A172 (cell line): ENCODE measurements at places on chromosomes 12 and 14. TPM values are rescaled to one million over a fixed set of nuclear protein-coding genes. Genes with fewer than 3 reads are reported as not detected.

DNA sequence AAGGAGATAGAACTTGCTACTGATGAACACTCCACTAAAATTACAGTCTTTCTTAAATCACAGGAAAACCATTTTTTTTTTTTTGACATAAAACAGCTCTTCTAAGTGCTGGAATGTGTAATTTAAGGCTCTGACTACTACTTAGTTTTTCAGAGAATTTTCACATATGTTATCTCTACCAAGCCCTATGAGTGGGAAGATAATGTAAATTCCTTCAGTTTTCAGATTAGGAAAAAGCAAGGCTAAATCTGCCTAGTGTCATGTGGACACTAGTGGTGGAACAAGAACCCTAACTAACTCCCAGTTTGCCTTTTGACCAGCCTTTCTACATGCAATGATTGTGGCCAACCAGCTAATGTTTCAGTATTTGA is 37.3 kb upstream of the CSRP2 start:
- DNase-seq, result no peak

GRCh38 chr12:57240066-57240921 is 10.7 kb downstream of the STAC3 start:
- DNase-seq, result no peak

- DNase-seq, result peak; percentile 7
These were observed 27.0 kb upstream of the PHC1 start for GRCh38 chr12:8887285-8887715.

DNA sequence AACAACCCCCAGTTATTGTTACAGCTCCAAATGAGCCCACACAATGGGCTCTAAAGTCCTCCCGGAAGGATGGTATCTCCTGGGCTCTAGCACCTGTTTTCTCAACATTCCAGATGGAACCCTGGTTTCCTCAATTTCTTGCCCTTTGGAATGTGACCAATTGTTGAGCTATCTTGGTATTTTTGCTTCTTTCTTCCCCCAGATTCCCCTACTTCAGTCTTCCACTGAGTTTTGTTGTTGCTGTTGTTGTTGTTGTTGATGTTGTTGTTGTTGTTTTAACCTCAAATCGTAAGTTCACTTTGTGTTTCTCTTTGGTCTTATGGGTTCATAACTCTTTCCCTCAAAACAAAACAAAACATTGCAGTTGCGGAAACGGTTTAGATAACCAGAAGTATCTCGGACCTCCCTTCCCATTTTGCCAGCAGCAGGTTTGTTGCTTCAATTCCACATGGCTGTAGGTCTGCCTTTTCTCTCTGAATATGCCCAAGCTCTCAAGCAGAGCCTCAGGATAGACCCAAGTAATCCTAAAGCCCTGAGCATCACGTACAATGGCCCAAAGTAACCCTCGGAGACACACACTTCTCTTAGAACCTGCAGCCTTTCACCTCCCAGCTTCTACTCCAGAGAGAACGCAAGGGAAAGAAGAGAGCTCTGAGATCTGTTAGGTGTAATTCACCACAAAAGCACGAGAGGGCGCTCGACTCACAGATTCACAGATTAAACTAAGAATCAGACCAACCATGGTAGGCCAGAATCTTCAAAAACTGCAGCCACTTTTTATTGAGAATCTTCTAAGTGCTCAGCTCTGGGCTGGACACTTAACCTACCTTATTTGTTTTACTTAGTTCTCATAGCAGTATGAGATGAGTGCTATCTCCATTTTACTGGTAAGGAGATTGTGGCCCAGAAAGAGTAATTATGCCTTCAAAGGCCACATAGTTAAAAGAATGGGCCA is 1.0 kb upstream of the DDX23 start:
- DNase-seq, result peak; percentile 80

- no peak for DNase-seq
These were observed 9.4 kb upstream of the PRKAG1 start for GRCh38 chr12:49027846-49028555.

DNA sequence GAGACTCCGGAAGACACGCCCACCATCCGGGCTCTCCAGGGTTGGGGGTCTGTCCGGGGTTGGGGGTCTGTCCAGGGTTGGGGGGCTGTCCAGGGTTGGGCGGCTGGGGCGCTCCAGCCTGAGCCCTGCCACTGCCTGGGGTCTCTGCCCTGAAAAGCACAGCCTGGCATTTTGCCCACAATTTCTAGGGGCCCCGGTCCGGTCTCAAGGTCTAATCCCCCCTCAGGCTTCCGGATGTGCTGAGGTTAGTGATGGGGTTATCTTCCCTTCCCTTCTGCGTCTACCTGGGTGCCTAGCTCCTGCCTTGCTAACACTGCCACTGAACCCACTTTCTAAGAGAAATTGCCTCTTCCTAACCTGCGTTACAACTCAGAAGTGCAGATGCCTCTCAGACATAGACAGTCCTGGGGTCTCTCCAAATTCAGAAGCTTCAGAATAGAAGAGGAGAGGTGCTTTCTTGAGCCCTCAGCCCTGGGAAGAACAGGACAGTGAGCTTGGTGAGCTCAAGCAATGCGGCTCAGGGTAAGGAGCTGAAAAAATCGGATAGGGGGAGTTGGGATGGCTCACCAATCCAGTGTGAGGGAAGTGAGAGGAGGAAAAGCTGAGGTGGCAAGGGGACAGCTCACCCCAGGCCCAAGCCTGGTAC is 5.7 kb downstream of the LHX5 start:
- no peak for DNase-seq

DNA sequence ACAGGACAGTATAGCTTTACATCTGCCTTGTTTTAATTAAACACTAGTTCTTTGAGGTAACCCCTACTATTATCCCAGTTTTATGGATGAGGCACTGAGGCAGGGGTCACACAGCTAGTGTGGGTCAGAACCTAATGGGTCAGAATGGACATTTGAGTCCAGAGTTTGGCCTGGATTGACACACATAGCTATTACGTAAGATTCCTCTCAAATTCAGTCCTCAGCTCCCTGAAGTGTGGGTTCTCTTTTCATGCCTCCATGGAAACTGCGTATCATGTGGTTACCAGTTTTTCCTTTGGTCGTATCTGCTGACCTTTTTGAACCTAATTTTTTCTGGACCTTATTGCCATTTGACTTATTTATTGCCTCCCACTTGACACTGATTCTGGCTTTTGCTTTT is 40.4 kb downstream of the PSEN1 start:
- DNase-seq, result no peak

DNA sequence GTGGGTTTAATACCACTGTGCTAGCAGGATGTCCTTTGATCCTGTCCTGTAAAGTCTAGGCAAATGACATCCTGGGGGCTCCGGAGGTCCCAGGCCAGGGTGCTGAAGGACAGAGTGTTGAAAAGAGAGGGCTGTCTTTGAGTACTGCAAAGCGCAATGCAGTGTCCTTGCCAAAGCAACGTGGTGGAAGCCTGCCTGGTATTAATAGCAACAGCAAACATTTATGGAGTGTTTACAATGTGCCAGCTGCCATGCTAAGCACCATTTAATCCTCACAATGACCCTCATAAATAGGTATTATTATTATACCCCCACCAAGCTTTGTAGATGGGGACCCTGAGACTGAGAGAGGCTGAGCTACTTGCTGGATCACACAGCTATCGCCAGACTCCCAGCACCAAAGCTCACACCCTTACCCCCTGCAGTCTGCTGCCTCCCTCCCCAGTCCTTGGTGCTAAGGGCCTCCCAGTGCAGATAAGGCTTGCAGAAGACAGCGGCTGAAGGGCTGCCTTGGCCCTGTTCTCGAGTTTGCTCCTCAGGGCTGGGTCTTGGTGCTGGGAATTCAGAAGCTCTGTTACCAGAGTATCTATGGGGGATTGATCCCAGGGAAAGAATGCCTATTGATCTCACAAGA is 427.7 kb downstream of the FUT8 start:
- no peak for DNase-seq

The REM2 gene
- not detected in 2 replicates for total RNA-seq

GRCh38 chr14:101380512-101380911 is 180.8 kb upstream of the DIO3 start:
- DNase-seq, result no peak

GRCh38 chr14:89828471-89829165 is 125.9 kb downstream of the EFCAB11 start:
- DNase-seq, result no peak

- no peak for DNase-seq
These were observed 10.7 kb downstream of the VDR start for GRCh38 chr12:47894068-47894467.

DNA sequence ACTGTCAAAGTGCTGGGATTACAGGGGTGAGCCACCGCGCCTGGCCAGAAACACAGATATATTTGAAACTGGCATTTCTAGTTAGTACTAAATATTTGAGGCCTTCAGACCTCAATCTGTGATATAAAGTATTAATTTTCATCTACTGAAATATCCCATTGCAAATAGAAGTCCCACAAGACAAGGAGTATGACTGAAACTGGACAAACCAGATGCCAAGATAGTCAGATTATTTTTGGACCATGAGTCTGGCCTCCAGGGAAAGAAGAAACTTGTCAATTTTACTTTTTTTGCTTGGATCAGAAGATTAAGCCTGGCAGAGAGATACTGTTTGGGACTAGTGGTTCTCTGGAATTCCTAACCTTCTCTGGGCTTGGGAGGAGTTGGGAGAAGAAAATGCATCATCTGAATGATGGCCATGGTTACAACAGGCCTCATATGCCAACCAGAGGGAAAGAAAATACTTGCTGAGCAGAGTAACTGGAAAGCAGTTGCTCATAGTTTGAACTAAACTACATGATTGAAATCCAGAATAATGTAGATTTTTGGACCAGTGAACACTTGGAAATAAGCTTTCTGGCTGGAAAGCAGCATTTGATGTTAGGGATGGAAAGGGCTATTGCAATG is 2.9 kb upstream of the SMOC1 start:
- DNase-seq, result no peak

DNA sequence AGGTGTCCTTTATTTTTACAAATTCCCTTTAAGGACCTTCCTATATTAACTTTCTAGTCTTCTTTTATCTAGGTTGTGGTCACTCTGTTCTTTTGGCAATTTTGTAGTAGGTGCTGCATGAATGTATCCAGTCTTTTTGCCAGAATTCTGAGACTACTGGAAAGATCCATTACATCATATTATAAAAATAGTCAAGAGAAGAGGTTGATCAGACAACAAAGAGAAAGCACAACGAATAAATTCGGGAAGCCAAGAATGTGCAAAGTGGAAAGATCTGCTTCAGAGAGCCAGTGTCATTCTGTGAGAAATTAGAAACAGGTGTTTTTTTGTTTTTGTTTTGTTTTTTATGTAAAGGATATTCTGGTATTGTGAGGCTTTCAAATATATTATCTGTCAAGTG is 15.8 kb upstream of the SLC16A7 start:
- no peak for DNase-seq

DNA sequence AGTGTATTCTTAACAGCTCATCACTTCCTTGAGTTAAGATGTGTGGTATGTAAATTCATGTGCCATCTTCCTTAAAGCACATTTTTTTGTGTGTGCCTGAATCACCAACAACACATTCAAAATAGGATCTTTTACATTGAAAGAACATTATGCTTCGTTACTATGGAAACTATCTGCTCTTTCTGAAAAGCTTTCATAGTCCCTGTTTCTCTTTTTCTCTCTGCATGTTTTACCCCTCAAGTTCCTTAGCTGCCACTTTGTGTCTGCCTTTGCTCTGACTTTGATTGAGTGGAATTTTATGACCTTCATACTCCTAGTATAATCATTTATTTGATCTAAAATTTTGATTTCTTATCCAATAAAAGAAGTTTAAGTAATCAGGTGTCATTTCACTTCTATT is 880.3 kb upstream of the FOXG1 start:
- DNase-seq, result no peak

The CERS5 gene
- total RNA-seq, result 18.9 and 19.2 TPM in 2 replicates

DNA sequence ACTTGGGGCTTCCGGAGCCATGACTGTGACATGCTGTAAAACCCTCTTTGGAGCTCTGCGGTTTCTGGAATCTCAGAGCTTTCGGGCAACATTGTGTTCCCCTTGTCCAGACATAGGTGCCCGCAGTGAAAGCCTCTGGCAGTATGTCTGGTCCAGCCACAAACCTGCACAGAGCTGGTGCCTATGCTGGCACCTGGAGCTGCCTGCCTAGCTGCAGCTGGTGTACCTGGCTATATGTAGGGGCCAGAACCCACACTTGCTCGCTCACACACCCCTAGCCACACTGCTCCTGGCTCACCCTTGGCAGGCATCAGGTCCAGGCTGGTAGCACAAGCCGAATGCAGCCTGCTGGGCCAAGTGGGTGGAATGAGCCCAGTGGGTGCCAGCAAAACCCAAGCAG is 861.1 kb downstream of the FLRT2 start:
- no peak for DNase-seq

The FAIM2 gene
- not detected in 2 replicates for total RNA-seq

The DLGAP5 gene
- 49.8 and 58.4 TPM in 2 replicates for total RNA-seq

- peak; percentile 49 for DNase-seq
These were observed 129.5 kb upstream of the NCOR2 start for GRCh38 chr12:124696693-124697476.
